ENCODE measurements at places on chromosomes 6 and 20. TPM values are rescaled to one million over a fixed set of nuclear protein-coding genes. Genes with fewer than 3 reads are reported as not detected.
A peak's percentile ranks its signal among the peaks of the same experiment; 100 is the strongest.

DNA sequence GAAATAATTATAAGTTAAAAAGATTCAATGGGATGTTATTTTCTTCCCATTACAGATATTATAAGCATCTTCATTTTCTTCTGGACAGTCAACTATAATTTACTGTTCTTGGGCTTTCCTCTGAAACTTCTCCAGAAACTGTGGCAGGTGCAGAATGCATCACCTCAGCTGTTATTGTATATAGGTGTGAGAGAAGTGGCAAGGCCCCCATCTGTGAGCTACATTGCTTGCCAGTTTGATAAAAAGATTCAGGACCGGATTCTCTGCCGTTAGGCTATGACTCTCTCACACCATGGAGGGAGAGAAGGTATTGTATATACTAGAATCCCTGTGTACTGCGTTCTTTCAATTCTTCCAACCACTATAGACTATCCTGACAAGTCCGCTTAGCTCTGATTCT lies 135.8 kb upstream of the CENPW start:
- no peak for DNase-seq

DNA sequence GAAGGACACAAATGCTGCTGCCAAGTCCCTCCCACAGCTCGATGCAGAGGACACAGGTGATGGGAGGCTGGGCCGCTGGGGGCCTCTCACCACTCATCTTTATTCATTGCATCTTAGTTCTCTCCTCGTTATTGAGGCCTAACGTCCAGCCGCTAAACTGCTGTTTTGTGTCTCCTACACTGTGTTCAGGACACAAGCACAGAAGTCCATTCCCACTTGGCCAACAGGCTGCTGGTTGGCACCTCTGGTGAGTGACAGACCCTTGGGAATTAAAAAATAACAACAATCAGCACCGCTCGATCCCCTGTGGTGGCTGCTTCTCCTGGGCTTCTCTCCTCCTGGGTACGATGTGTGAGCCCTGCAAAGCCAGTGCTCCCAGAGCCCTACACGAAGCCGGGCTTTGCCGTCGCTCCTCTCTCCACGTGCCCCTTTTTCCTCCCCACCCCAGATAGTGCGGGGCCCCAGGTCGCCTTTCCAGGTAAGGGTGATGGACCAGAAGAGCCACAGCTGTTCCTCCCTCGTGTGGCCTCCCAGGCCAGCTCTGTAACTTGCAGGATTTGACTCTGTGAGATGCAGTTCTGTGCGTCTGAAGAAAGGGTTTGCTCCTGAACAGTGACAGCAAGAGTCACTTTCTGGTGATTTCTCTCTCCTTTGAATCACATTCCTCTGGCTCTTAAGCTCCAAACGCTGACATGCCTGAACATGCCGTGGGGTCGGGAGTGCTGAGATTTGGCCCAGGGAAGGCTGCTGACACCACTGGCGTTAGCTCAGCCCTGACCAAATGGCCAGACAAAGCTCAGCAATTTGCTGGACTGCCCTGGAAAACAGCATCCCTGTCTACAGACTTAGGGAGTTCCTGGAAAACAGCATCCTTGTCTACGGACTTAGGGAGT lies 59.3 kb downstream of the DLL1 start:
- no peak for DNase-seq

GRCh38 chr20:8367689-8368088 lies 235.6 kb downstream of the PLCB1 start:
- DNase-seq = no peak

- DNase-seq = no peak
Measured at GRCh38 chr6:168596344-168596743, 155.4 kb downstream of the SMOC2 start.

DNA sequence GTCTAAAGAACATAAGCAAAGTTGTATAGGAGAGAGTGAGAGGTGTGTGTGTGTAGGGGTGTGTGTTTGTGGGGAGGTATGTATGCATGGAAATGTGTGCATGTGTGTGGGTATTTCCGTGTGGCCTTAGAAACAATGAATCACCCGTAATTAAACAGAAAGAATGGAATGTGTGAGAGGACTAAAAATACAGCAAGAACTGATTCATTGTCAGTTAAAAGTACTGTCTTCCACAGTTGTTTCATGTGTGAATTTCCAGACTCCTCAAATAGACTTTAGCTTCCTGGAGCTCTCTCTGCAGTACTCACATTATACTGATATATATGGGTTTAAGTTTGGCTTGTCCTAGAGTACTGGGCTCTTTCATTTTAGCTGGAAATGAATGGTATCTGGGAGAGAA lies 145.7 kb downstream of the RIMS1 start:
- no peak for DNase-seq

- DNase-seq = no peak
Measured at GRCh38 chr6:210778-211374, 81.4 kb upstream of the DUSP22 start.

- no peak for DNase-seq
Measured at GRCh38 chr6:35216412-35216732, 2.6 kb downstream of the SCUBE3 start.

DNA sequence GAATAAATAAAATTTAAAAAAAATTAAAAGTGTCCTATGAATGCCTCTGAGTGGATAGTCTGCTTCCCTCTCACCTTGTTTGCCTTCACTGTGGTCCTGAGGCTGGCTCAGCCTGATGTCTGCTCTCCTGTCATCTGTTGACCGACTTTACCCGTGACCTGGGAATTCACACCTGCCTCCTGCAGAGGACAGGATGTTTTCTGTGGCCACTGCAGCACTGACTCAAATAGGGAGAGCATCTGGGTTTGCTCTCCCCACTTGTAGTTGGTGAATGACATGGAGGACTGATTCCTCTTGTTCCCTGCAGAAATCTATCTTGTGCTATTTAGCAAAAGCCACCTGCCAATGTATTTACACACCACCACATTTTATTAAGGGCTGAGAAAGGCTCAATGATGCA lies 52.4 kb upstream of the ERVFRD-1 start:
- DNase-seq = no peak

DNA sequence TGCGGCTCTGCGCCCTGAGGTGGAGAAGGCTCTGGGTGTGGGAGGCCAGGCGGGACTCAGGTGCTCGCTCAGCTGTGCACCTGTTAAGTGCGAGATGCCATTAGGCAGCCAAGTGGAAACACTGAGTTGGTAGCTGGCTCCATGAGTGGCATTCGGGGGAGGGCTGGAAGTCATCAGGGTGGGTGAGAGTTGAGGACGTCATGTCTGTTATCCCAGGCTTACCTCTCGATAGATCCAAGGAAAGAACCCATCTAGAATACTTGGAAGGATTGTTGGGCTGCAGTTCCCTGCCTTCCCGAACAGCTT lies 41.3 kb downstream of the TAF8 start:
- peak; percentile 53 for DNase-seq

DNA sequence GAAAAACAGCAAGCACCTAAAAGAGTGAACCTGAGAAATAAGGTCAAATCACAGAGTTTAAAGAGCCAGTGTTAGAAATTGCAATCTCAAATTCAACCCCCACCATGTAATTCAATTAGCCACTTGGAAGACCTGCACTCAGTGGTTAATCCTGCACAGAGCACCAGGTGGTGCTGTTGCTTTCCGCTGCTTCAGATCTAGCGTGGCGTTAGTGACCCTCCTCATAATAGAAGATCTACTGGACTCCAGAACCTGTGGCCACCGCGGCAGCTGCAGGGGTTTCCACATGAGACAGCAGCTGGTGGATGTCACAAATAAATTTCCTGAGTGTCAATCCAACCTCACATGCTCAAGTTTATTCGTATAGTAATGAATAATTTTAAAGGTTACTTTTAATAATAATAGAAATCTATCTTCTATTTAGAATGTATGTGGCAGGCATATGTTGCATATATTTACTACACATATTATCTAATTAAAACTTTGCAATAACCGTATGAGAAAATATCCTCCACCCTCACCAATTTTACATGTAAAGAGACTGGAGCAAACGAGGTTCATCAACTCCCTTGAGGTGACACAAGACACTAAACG lies 84.4 kb downstream of the SYNE1 start:
- DNase-seq = peak; percentile 75

- DNase-seq = no peak
Measured at GRCh38 chr20:12391099-12391498, 473.4 kb downstream of the BTBD3 start.

DNA sequence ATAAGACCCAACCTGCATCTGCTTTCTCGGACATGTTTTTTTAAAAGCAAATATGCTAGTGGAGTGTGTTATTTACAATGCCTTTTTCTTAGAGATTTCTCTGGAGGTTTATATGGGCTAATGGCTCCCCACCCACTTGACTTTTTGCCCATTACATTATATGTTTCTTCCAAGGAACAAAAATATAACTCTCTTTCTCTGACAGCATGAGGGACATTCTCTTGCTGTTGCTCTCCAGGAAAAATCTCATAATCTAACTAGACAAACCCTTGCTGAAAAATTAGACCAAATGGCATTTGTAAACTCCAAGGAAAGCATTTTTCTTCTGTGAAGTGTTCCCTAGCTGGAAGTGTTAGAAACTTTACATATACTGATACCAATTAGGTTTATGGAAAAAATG lies 213.7 kb downstream of the PRL start:
- DNase-seq = no peak

- no peak for DNase-seq
Measured at GRCh38 chr6:159715166-159715565, 12.1 kb upstream of the WTAP start.

DNA sequence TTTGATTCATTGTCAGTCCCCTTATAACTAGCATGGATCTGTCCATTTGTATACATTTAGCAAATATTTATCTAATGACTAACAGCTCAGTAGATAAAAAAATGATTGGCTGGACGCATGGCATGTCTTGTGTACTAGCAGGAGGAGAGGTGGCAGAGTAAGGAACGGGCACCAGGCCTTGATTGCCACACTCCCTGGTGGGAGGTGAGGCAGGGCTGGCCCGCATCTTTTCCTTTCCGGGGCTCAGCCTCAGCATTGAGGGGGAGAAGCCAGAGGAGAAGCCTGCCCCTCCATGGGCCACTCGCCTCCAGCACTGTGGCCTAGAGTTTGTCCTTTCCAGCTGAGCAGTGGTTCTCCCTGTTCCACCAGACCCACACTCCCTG lies 84.9 kb upstream of the TMEM181 start:
- no peak for DNase-seq

DNA sequence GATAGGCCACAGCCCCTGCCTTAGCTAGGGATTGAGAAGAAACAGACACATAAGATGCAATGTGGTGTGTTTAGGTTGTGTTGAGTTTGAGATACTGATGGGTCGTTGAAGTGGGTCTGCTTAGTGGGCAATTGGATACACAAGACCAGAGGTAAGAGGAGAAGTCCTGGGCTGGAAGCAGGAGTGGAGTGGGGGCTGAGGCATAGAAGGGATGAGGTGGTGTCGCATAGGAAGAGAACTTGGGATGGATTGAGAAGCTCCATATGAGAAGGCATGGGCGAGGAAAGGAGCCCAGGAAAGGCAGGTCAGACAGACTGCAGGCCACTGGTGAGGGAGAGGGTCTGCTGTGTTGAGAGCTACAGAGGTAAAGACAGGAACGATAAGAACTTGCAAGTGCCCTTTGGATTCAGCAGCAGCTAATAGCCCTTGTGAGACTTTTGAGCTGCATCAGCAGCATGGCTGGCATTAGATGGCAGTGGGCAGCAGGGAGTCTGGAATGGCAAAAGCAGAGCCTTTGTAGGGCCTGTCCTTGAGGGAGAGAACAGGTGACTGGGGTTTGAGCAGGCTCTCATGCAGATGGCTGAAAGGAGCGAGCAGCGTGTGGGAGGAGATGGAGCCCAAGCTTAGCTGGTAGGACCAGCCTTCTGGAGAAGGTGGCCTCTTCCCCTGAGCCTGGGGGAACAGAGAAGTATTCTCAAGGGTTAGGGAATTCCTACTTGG lies 33.2 kb downstream of the PLCG1 start:
- DNase-seq = no peak

GRCh38 chr6:155400654-155400965 lies 55.0 kb downstream of the NOX3 start:
- no peak for DNase-seq

DNA sequence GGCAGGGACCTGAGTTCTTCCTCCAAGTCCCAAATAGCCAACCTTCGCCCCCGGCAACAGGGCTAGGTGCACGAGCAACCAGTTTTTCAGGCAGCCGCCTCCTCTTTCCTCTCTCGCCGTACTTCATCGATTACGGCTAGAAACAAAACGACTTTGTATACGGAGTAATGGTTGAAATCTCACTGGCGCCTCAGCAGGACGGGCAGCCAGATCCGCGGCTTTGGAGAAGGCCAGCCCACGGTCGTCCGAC lies 333 bp upstream of the SMIM13 start:
- no peak for DNase-seq

GRCh38 chr6:41256383-41256782 lies 28.2 kb downstream of the TREML4 start:
- DNase-seq = no peak

DNA sequence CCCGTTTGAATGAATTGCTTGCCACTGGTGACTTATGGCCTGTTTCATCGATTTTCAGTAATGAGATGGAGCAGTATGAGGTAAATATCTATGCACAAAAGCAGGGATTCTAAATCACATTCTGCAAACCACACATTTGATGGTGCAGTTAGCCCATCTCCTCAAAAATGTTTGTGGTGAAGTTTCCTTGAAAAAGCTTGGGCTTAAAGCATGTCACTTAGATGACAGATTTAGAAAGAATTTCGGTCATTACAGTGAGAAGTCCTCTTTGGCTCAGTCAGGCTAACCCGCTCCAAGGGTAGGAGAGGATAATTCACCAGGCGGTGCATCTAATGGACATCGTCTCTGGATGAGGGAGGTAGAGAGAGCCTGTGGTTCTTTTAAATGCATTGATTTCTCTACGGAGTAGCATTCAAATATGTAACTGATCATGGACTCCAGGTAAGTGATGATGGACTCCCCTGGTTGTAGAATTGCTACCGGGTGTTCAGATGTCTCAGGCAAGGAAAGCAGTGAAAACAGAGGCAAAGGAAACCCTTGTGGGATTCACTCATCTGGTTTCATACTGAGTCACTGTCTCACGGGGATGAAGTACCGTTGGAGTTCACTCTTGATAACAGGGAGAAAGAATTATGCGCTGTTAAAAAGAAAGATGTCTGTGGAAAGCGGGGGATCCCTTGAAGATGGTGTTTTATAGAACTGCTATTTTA lies 65.3 kb downstream of the AIG1 start:
- no peak for DNase-seq

GRCh38 chr6:147065786-147066185 lies 138.4 kb upstream of the STXBP5 start:
- no peak for DNase-seq

- DNase-seq = no peak
Measured at GRCh38 chr20:32967961-32968457, 36.2 kb downstream of the SUN5 start.

DNA sequence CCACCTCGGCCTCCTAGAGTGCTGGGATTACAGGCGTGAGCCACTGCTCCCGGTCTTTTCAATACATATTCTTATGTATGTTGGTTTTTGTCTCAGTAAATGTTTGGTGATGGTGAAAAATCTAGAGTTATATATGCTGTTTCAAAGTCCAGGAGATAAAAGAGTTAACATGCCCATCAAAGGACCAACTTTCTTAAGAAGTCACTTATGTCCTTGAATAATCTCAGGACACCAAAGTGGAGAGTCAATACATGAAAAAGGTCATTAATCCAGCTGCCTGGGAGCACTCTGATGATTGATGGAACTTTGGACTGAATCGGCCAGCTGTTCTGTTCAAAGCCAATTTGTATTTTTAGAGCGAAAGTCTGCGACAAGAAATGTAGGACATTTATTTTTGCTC lies 59.8 kb upstream of the HDAC2 start:
- DNase-seq = no peak

Gene POM121L2
- total RNA-seq = not detected

Gene NCOA7
- 52.8 TPM for total RNA-seq

Gene MROH8
- total RNA-seq = 2.2 TPM

Gene CD109
- total RNA-seq = 17.7 TPM

Gene BNIP5
- total RNA-seq = 0.26 TPM

Gene CST3
- 714 TPM for total RNA-seq

Gene RBPJL
- total RNA-seq = not detected

Gene TM9SF4
- total RNA-seq = 59.1 TPM

Gene AVP
- total RNA-seq = not detected

All from left lung (tissue), 14 donors.